ENCODE measurements at places on chromosomes 7 and 10.

GRCh38 chr7:128835231-128835751 is 5.1 kb downstream of the FLNC start:
- no peak for DNase-seq

GRCh38 chr10:43852149-43852548 is 203.5 kb upstream of the ZNF32 start:
- DNase-seq, result no peak

- peak; percentile 59 for DNase-seq
Measured at GRCh38 chr7:74289659-74290552, 699 bp downstream of the CLIP2 start.

DNA sequence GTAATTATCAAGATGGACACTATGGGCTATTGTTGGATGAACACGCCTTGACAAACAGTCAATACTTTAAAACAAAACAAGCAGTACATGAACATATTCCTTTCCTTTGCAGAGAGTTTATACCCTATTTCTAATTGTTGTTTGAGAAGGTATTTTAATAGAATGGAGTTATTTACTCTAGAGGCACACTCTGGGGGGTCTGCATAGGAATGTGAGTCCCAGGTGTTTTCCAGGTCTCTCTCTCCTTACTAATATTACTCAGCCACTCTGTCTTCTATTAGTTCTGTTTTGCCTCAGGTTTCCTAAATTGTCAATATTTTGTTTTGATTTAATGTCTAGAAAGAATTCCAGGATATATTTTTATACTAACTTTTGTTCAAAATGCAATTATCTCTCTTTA is 1091.4 kb downstream of the CNTNAP2 start:
- no peak for DNase-seq

DNA sequence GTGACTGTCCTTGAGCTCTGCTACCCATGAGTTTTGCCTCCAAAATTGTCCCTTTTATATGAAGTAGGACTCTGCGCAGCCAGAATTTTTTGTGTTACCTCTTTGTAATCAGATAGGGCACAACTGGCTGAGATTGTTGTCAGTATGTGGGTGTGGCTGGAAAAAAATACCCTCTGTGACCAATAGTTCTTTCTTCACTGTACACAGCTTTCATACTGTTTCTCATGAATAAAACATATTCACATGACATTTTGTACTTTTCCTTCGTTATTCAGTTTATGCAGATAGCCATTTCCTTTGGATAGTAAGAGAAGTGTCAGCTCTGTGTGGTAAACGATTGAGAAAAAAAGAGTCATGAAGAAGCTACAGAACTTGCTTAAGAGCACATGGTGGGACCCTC is 49.6 kb upstream of the WNT8B start:
- DNase-seq, result no peak

- peak; percentile 61 for DNase-seq
Measured at GRCh38 chr10:114779803-114780576, 41.6 kb upstream of the FHIP2A start.

GRCh38 chr7:16071246-16071857 is 350.0 kb downstream of the CRPPA start:
- no peak for DNase-seq

DNA sequence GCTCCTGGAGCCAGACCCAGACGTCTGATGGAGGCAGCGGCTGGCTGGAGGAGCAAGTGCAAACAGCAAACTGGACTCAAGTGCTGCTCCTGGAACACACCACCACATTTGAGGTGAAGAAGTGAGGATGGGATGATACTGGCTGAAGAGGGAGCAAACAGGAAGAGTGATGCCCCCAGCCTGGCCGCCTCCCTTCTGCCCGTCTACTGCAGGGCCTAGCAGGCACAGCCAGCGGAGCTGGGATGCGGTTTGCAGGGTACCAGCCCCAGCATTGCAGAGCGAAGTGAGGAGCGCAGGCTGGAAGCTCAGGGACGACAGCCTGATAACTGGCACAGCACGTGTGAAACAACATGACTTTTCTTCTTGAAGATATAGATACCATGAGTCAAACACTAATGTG is 111.8 kb upstream of the ZNF32 start:
- DNase-seq, result no peak

DNA sequence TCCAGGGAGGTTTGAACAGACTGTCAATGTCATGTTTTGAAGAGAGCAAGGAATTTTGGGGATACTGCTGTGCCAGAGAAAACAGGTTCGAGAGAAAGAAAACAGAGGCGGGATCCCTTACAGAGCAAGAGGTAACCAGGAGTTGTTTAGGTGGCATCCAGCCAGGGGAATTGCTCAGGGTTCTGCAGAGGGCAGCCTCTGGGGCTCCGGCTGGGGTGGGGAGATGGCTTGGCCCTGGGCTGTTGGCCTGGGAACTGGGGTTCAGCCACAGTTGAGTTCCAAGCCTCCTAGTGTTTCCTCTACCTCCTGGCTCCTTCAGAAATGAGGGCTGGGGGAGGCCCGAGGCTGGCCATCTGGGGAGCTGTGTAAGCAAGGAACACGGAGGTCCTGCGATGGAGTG is 68.0 kb downstream of the CAMK1D start:
- no peak for DNase-seq

GRCh38 chr10:35735412-35735811 is 93.3 kb upstream of the FZD8 start:
- no peak for DNase-seq

DNA sequence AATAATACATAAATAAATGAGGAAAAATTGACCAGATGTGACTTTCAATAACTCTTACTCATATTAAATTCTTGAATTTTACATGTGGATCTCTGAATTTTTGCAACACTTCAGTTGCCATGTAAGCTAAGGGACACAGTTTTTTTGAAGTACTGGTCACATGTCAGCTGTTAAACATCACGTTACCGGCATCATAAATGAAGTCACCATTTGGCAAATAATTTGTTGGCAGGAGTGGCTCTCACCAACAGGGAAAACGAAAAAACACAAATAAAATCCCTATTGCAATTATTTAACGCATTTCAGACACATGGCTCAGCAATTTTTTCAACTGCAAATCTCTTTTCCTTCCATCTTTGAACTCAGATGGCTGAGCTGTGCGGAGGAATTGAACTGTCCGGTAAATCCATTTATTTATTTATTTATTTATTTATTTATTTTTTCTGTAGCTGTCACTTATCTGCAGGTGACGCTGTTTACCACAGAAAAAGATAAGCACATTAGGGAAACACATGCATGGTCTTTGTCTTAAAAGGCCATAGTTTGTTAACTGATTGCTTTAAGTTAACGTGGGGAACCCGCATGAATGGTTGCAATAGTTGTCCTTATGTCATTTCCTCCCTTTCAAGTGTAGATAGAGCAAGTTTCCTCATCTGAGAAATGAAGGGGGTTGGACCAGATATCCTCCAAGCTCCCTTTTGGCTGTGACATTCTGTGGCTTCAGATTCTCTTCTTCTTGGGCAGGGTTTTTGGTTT is 64.7 kb upstream of the JAZF1 start:
- no peak for DNase-seq

DNA sequence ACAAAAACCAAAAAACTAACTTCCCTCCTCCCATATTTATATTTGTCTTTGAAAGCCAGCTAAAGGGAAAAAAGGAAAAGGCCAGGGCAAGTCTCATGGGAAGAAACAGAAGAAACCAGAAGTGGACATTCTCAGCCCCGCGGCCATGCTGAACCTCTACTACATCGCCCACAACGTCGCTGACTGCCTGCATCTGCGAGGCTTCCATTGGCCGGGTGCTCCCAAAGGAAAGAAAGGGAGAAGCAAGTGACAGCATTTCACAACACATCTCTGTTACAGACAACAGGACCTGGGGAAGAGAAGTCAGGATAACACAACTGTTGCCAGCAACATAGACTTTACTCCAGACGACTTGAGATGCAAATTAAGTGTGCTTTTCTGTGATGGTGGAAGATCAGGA is 9.9 kb downstream of the SMKR1 start:
- DNase-seq, result no peak

GRCh38 chr7:14045651-14046050 is 56.2 kb upstream of the ETV1 start:
- no peak for DNase-seq

DNA sequence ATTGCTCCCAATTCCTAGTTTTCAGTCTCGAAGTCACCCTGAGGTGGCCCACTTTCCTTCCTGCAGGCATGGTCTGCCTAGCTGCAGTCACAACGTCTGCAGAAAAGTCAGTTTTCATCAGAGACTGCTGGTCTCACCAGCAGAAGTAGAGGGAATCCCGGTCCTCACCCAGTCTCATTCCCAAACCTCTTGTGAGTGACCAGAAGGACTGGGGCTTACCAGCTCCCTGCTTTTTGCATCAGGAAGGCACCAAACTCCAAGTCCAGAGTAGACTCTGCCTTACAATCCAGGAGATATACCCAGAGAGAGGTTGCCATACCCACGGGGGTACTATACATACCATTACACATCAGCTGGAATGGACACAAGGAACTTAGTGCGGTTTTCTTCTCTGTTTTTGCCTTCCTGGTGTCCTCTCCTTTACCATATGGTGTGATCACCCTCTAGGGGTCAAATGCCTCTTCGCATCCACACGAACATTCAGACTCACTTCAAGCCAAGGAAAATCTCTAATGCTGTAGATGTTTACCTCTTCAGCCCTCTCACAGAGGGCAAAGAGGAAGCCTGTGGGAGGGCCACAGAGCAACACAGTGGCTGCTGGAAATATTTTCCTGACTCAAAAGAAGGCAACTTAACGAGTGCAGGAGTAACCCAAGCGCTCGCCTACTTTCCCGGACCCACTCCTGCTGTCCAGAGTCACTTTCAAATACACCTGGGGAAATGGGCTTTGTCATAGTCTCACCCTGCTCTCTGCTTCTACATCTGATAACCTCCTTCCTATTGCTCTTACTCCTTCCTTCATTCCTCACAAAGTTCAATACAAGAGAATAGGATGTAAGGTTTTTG is 220.9 kb downstream of the C7orf25 start:
- no peak for DNase-seq

DNA sequence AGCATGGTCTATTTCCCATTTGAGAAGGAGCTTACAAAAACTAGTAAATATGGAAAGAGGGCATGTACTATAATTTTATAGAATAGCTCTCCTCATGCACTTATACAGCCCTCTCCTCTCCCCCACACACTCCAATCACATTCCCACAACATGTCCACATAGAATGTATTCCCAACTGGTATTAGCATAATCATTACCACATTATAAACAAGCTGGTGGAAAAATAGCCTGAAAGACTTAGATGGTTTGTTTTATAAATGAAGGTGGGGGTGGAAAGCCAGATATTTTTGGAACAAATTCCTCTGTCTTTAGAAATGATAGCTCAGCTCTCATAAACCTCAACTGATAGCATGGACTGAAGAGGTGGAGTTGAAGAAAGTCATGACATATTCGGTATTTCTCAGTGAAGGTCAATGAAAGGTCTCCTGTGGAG is 410.1 kb downstream of the SUGCT start:
- DNase-seq, result no peak

DNA sequence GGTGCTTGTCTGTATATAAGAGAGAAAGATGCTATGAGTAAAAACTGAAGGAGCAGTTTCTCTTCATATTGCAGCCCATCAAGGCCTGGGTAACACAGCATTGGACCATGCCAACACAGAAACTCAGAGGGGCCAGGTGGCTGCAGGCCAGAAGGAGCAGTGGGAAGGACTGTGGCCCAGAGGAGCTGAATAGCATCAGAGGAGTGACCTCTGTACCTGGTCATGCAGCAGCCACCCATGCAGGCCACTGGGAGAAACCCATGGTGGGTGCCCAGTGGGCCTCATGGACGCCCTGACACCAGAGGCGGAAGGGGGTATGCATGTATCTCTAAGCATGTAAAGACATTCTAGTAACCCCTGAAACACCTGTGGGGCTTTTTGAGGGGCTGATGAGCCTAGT is 75.9 kb upstream of the YAE1 start:
- no peak for DNase-seq

DNA sequence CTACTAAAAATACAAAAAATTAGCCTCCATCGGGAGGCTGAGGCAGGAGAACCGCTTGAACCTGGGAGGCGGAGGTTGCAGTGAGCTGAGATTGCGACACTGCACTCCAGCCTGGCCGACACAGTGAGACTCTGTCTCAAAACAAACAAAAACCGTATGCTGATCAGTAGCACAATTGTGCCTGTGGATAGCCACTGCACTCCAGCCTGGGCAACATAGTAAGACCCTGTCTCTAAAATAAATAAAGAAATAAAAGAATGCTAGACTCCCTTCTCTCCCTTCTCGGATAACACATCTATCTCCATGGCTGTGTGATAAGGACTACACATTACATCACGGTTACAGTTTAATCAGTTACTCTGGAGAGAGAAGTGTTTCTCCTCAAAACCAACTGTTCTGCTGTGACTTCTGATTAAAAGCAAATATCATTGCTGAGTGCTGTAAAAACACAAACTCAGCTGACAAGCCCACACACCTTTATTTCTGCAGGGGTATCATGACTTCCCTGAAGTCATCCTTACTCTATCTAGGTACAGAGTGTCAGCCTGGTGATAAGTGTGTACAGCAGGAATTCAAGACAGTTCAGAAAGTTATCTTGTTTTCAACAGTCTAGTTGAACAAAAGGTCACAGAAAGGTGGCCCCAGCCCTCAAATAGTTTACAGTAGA is 5.3 kb upstream of the ARHGAP19 start:
- DNase-seq, result no peak

DNA sequence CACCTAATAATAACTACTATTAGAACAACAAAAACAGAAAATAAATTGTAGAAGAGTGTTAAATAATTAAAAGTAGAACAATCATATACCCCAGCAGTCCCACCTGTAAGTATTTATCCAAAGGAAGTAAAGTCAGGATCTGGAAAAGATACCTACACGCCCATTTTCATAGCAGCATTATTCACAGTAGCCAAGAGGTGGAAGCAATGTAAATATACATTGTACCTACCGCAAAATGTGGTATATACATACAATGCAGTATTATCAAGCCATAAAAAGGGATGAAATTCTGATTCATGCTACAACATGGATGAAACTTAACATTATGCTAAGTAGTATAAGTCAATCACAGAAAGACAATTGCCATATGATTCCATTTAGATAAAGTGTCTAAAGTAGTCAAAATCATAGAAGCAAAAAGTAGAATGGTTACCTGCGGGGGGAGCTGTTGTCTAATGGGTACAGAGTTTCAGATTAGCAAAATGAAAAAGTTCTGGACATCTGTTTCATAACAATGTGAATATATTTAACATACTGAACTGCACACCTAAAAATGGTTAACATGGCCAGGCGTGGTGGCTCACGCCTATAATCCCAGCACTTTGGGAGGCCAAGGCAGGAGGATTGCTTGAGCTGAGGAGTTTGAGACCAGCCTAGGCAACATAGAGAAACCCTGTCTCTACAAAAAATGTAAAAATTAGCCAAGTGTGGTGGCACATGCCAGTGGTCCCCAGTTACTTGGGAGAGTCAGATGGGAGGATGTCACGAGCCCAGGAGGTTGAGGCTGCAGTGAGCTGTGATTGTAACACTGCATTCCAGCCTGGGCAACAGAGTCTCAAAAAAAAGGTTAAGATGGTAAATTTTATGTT is 6.0 kb upstream of the TMED4 start:
- DNase-seq, result peak; percentile 57
